Glutamatergic neuron (in vitro differentiated cells): ENCODE measurements at places on chromosomes 12 and 14. TPM values are rescaled to one million over a fixed set of nuclear protein-coding genes. Genes with fewer than 3 reads are reported as not detected.

OR10G3 gene
- not detected for total RNA-seq

GRCh38 chr12:132061641-132062430, 82.3 kb downstream of the DDX51 start:
- H3K27ac ChIP-seq, result no peak overlapping the region
- H3K4me3 ChIP-seq, result no peak overlapping the region
- peaks cover 7% of the 10 kb centered on the region for H3K36me3 ChIP-seq
- peaks cover 12% of the 10 kb centered on the region for H3K4me1 ChIP-seq

DNA sequence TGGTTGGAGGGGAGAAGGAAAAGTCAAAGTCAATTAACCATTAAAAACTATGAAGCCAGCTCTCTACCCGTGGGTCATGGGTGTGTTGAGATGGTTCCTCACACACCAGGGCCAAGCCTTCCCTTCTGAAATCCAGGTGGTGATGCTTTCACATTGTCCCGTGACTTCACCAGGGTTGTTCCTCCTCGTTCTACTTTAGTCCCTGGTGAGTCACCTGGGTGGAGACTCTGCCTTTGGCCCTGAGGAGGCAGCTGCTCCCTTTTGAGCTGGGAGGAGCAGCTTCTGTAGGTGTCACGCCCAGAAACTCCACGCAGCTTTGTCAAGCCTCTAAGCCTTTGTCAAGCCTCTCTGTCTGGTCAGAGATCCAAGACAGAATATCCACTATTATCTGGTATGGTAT, 348.3 kb downstream of the BMP4 start:
- H3K27ac ChIP-seq, result no peak overlapping the region
- no peak for DNase-seq
- H3K36me3 ChIP-seq, result peaks cover 7% of the 10 kb centered on the region

DNA sequence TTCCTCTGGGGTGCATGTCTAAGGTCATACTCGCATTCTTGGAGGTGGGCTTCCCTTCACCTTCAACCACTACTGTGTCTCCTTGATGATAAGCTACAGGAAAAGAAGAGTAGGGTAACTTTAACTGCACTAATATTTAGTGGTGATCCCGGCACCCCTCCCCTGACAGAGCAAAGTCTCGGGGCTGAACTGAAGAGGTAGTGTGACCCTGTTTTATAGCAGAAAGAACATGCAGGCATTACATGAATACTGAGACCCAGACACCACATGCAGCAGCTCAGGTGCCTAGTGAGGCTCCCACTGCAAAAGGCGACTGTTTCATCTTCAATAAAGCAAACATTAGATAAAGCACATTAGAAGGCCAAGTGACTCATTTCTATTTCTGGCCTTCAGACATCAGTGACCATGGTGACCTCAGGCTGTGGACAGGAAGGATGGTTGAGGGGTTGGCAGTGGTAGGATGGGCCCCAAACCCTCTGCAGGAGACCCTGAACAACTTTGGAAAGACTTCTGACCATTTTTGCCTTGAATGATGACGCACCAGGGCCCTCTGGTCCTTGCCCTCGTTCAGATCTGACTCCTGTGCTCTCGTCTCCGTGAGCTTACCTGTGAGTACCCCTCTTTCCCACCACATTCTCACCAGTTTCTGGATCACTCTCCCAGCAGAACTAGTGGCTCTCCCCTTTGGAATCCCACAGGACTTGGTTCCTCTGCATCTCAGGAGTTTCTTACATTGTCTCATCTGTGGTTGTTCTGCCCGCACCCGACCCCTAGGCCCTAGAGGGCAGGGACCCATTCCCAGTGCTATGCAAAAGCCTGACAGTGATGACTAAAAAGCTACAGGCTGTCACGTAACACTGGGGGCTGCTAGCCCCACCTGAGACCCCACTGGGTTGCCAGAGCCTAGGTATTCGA, 23.8 kb upstream of the JPH4 start:
- no peaks in the 10 kb centered on the region for H3K27me3 ChIP-seq
- H3K4me3 ChIP-seq, result no peak overlapping the region
- no peaks in the 10 kb centered on the region for H3K4me1 ChIP-seq
- no peak for DNase-seq
- no peaks in the 10 kb centered on the region for H3K36me3 ChIP-seq
- H3K27ac ChIP-seq, result no peak overlapping the region

- no peak for DNase-seq
- peaks cover 2% of the 10 kb centered on the region for H3K36me3 ChIP-seq
- no peak overlapping the region for H3K27ac ChIP-seq
- no peak overlapping the region for H3K4me3 ChIP-seq
- H3K4me1 ChIP-seq, result no peaks in the 10 kb centered on the region
Measured at GRCh38 chr14:57025456-57025855, 215.2 kb upstream of the OTX2 start.
